Stimulated activated naive CD8-positive, alpha-beta T cell treated with anti-CD3 and anti-CD28 coated beads, Interleukin-15, Interleukin-2, amounts not matched to agents 100 U/mL and 50 U/mL, for 24 hours (primary cell): ENCODE measurements at places on chromosomes 2 and 18.
A peak's percentile ranks its signal among the peaks of the same experiment; 100 is the strongest.

DNA sequence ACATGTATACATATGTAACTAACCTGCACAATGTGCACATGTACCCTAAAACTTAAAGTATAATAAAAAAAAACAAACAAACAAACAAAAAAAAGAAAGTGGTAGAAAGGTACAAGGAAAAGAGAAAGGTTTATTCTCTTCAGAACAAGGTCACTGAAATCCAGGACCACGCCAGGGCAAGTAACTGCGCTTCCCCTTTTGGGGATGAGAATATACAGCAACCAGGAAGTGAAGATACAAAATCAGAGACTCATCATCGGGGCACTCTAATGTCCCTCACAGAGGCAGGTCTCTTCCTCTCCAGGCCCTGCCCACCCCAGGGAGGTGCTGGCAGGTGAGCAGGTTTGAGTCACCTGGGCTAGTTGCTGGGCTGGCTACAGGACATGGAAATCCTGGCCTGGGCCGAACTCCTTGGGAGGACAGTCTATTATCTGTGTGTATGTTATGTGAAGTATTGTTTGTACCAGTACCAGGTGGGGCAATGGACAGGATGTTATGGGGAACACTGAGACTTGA is 100.4 kb upstream of the GPR45 start:
- DNase-seq = no peak

DNA sequence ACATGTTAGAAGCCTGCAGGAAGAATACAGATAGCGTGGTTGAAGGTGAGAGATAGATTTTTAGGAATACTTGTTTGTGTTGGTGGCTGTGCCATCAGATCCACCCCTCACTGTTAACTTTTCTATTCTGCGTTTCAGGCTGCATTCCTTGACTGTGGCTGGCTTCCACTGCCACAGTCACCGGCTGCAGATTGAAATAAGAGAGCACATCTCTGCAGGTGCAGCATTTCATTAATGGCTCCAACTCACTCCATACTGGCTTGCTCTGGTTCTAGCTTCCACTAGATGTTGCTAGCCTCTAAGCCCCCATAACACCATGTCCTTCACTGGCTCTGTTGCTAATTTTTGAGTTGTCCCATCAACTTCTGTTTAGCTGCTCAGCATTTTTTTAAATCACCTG is 286.5 kb downstream of the CPS1 start:
- no peak for DNase-seq

GRCh38 chr2:59851836-59852475 is 701.5 kb downstream of the BCL11A start:
- no peak for DNase-seq

- DNase-seq = no peak
Measured at GRCh38 chr18:33467531-33467930, 27.0 kb upstream of the CCDC178 start.

- no peak for DNase-seq
Measured at GRCh38 chr2:127670055-127670956, 5.0 kb downstream of the LIMS2 start.

DNA sequence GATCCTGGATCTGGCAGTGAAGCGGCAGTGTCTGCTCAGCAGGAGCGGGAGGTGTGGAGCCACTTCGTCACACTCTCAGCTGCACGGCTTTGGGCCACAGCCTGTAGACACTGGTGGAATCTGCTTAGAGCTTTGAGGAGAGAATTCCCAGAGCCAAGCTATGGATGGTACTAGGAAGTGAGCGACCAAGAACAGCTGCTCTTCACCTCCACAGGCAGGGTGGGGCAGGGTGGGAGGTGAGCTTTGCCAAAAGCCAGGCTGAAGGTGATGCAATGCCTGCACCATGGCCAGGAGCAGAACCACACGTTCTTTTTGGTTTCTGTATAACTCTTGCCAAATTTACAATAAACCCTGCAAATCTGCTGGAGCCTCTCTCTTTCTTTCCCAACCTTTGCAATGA is 226.1 kb downstream of the ANKRD30B start:
- DNase-seq = no peak

DNA sequence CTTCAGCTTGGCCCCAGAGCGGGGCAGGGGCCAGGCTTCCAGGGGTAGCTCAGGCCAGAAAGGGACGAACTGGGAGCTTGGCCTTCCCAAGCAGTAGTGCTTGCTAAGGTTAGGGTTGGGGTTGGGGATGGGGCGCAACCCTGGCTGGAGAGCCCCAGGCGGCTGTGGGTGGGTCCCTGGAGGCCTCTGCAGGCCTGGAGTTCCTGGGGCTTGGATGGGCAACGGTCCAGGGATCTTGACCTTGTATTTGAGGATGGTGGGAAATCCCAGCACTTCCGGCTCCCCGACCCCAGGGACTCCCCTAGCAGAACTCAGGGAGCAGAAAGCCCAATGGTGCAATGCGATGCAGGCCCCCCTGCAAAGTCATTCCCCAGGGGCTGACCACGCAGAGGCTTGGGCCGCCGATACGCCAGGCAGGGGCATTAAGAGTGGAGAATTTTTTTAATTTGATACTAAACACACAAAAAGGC is 12.6 kb upstream of the MLPH start:
- DNase-seq = no peak

GRCh38 chr18:46051731-46052461 is 20.2 kb downstream of the PSTPIP2 start:
- DNase-seq = no peak

GRCh38 chr2:26874514-26874913 is 26.6 kb downstream of the DPYSL5 start:
- no peak for DNase-seq

DNA sequence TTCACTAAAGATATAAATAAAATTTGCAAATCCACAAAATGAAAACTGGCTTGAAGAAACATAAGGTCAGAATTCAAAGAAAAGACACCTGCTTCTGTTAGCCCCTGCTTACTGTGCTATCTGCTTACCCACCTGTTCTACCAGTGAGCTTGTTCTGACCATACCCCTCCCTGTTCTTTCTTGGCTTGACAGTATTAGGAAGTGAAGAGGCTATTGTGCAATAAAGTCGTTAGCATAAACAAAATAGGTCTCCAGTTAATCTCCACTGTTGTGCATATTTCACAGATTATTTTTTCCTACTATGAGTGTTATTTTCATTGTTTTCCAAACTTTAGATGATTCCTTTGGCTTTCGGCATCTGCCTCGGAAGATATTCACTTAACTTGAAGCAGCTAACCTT is 322.1 kb downstream of the CCDC85A start:
- no peak for DNase-seq

- DNase-seq = no peak
Measured at GRCh38 chr2:100230754-100231153, 88.4 kb upstream of the AFF3 start.

- DNase-seq = no peak
Measured at GRCh38 chr2:28135324-28135723, 244.8 kb downstream of the BABAM2 start.

GRCh38 chr2:169272010-169272409 is 90.3 kb downstream of the LRP2 start:
- DNase-seq = no peak

GRCh38 chr2:134253804-134254203 is at the start of gene MGAT5:
Gene MGAT5, plus strand, starts transcription at chr2:134254072. Its CDS starts 332 bp downstream, at chr2:134254404.
- DNase-seq = no peak

- DNase-seq = no peak
Measured at GRCh38 chr18:48674758-48675351, 136.0 kb downstream of the CTIF start.

DNA sequence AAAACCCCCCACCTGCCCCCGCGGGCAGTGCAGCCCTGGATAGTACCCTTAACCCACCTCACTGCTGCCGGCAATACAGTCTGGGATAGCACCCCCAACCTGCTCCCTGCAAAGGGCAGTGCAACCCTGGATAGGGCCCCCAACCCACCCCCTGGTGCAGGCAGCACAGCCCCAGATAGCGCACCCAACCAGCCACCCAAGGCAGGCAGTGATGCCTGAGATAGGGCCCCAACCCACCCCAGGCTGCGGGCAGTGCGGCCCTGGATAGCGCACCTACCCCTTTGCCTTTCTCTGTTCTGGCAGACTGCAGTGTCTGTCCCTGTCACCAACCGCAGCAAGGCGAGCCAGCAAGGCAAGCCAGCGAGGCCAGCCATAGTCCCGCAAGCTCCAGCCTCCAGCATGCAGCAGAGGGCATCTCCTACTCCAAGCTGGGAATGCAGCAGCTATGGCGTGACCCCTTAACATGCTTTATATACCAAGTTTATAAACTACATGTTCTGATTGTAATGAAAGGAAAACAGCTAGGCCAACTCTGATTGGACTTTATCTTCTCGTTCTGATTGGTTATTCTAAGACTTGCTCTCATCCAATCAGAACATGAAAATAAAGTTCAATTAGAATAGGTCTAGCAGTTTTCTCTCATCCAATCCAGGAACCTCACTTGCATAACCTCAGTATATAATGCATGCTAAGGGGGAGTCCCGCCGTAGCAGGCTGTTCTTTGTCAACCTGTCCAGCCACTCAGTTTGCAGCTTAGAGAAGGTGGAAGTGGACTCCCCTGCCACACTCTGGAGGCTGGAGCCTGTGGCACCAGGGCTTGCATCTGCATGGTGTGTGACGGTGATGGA is 34.1 kb upstream of the ANKRD62 start:
- DNase-seq = no peak

DNA sequence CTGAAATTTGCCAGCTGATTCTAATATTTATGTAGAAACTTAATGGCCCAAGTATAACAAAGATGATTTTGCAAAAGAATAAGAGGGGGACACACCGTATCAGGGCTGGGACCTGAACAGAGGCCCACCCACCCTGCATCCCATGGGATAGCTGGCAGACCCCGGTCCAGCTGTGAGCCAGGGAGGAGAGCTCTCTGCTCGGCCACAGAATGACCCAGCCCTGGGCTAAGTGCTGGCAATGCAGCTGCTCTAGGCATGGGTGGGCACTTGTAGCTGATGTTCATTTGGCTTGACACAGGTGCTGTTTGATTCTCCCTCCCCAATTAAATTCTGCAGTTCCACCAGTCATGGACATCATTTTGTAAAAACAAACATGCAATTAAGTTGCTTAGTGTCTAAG is 522.8 kb upstream of the RAB6C start:
- DNase-seq = no peak

GRCh38 chr2:233358335-233358734 is 4.0 kb downstream of the DGKD start:
- no peak for DNase-seq

- peak; percentile 18 for DNase-seq
Measured at GRCh38 chr2:134739879-134740301, 21.1 kb upstream of the TMEM163 start.

DNA sequence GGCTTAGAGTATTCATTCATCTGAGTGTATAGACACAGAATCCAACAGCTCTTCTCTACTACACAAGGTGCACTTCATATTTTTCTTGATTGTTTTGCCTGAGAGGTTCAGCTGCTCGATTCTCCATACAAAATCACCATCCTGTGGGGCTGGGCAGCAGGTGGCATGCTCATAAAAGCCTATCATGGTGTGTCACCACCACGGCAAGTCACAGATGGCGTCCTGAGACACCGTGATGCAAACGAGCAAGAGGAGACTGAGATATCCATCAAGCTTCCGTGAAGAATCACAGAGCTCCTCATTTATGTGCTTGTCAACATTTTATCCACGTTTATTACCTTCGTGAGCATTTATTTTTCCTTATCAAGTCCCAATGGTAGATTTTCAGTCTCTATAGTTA is 22.4 kb upstream of the NRP2 start:
- no peak for DNase-seq

DNA sequence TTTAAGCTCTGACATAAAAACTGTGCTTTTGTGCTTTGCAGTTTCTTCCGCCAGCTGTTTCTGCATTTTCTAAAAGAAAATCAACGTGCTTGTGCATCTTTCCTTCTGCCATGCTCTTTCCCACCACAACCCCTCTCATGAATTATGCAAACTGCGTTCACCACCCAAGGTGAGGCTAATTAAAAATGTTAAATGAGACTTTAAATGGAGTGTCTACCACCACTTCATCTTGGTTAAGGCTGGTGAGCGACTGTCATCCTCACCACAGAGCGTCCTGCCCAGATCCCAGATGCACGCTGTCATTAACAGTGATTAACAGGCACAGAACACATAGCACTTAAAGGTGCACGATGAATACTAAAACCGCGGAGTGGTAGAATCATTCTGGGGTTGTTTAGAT is 250.5 kb upstream of the RAB6C start:
- no peak for DNase-seq

GRCh38 chr2:48849770-48850169 is 94.2 kb upstream of the LHCGR start:
- no peak for DNase-seq

DNA sequence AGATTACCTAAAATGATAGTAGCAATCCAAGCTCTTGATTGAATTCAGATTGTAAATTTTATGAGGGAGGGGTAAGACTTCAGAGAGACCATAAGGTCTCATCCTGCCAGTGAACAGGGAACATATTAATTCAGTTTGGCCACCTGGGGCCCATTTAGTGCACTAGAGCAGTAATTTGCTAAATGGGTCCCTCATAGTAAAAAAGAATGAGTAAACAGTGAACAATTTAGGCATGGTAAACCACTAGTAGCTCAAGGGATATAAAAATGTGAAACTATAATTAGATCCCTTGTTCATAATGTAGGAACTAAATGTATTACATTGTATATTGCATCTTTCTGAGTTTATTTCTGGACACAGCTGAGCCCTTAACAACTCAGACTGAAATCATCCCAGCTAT is 4.9 kb upstream of the PHLPP1 start:
- no peak for DNase-seq

GRCh38 chr2:235270956-235271355 is 222.9 kb upstream of the AGAP1 start:
- DNase-seq = peak; percentile 61

GRCh38 chr2:140526575-140526974 is 1604.2 kb downstream of the LRP1B start:
- DNase-seq = no peak

- no peak for DNase-seq
Measured at GRCh38 chr2:141899740-141900139, 231.1 kb downstream of the LRP1B start.
